Lower leg skin (tissue), 4 donors: ENCODE measurements at places on chromosomes 16 and 17.

DNA sequence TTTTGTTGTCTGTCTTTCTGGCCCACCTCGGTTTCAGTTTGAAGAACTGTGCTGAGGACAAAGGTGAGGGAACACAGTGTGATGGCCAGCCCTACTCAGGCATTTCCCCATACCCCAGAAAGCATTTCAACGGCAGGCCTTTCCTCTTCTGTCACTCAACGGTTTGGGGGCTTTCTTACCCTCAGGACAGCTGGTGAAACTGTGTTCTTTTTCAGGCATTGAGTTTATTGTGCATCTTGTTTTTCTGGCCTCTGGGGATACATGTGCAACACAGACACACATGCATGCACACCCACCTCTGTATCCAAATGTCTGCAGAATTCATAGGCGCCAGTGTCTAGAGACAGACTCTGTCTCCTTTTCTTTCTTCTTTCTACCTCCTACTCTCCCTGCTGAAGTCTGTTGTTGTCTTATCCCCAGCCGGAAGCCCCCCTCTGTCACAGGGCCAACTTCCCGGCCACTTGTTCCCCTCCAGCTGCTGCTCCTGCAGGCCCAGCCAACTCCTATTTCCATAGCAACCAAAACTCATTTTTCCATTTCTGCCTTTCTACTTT is 17.0 kb downstream of the CHD9 start:
- no peak for DNase-seq

GRCh38 chr17:65360961-65361552 is 200.4 kb downstream of the AXIN2 start:
- no peak for DNase-seq

DNA sequence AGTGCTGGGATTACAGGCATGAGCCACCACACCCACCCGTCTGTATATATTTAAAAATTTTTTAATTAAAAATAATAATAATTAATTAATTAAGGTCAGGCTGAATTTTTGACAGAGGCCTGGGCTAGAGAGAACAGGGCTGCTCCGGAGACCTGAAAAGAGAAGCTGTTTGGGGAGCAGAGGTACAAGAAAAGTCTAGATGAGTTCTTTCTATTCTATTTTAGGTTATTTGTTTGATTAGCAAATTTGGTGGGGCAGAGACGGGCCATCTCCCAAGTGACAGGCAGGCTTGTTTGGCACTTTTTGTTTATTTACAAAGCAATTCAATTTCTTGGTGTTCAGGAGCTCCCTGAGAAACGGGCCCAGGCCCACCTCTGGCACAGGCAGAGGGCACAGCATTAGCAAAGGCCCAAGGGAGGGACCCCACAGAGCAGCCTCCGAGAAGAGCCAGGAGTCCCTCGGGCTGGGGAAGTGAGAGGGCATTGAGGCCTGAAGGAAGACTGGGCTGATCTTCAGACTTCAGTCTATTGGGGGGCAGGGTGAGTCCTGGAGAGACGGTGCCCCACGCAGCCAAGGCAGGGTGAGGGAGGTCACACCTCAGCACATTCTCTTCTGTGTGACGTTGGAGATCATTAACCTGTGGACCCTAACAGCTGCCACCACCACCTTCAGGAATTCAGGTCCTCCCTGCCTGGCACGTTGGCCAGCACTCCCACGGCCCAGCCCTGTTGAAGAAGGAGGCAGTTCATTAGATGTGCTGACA is 10.8 kb upstream of the RIPOR1 start:
- DNase-seq = no peak

- no peak for DNase-seq
These were observed 615 bp downstream of the CARMIL2 start for GRCh38 chr16:67645397-67646121.

- peak; percentile 45 for DNase-seq
These were observed 294.9 kb upstream of the FOXF1 start for GRCh38 chr16:86215233-86215978.

DNA sequence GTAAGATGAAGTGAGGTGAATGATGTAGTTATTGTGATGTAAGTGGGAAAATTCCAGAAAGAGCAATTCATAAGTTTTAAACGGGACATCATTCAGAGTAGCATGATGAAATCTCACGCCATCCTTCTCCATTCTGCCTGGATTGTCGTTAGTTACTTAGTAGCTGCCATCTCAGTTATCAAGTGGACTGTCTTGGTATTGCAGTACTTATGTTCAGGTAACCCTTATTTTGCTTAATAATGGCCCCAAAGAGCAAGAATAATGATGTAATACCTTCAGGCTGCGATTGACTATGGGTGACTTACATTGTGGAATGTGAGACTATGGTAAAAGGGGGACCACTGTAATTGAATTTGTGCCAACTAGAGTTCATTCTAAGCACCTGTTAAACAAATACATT is 234.1 kb upstream of the TOM1L1 start:
- no peak for DNase-seq

GRCh38 chr16:29744541-29745101 is 1.2 kb downstream of the C16orf54 start:
- no peak for DNase-seq

GRCh38 chr16:50833929-50834328 is 92.0 kb downstream of the CYLD start:
- no peak for DNase-seq

GRCh38 chr17:10697092-10698081 is at the start of the genes ADPRM and SCO1:
ADPRM (plus strand) TSS chr17:10697594; CDS start chr17:10704927, 7,333 bp downstream.
SCO1 (minus strand) TSS chr17:10697533; CDS start chr17:10697507, 26 bp downstream.
- DNase-seq = peak; percentile 90

- DNase-seq = no peak
These were observed 84.4 kb upstream of the PLCG2 start for GRCh38 chr16:81694494-81695280.

- no peak for DNase-seq
These were observed 54.9 kb upstream of the TANC2 start for GRCh38 chr17:62911114-62911513.

GRCh38 chr16:87133966-87134627 is 183.1 kb downstream of the C16orf95 start:
- DNase-seq = no peak

- no peak for DNase-seq
These were observed 29.7 kb downstream of the BRIP1 start for GRCh38 chr17:61833536-61834193.

DNA sequence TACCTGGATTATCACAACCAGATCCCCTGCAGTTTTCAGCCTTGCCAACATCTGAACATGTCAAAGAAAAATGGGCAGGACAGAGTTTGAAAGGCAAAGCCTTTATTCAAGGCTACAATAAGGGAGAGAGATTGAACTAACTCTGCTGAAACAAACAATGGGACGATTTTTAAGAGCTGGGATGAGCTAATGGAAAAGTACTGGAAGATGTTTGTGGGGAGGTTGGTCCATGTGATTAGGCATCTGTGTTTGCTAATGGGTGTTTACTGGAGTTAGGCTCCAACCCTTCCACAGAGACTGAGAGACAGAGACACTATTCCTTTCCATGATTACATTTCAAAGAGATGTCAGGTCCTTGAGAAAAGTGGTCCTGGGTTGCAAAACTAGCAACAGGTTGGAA is 35.0 kb upstream of the HSBP1 start:
- no peak for DNase-seq

DNA sequence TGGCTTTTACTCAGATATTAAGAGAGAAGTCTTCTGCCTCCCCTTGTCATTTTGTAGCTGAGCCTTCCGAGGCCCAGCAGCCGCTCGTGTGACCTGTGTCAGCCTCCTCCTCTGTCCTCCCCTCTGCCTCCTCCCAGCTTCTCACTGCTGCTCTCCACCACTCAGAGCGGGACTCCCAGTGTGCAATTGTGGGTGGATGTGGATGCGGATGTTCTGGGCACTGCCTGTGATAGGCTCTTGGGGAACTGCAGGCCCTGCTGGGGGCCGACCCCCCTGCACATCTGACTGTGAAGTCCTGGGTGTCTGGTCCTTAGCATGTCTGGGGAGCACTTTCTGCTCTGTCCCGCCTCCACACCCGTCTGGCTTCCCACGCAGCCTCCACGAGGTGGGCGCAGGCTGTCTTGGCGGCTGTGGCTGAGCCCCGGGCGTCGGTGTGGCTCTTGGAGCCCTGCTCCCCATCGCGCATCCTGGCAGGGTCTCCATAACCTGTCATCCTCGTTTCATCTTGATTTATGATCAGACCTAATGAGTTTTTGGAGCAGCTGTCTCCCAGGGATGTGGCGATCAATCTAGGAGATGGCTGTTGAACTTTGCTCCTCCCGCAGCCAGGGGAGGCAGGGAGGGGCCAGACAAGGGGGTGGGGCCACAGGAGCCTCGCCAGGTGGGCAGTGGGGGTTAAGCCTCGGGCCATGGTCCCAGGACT is 28.1 kb downstream of the GRIN2C start:
- DNase-seq = no peak

DNA sequence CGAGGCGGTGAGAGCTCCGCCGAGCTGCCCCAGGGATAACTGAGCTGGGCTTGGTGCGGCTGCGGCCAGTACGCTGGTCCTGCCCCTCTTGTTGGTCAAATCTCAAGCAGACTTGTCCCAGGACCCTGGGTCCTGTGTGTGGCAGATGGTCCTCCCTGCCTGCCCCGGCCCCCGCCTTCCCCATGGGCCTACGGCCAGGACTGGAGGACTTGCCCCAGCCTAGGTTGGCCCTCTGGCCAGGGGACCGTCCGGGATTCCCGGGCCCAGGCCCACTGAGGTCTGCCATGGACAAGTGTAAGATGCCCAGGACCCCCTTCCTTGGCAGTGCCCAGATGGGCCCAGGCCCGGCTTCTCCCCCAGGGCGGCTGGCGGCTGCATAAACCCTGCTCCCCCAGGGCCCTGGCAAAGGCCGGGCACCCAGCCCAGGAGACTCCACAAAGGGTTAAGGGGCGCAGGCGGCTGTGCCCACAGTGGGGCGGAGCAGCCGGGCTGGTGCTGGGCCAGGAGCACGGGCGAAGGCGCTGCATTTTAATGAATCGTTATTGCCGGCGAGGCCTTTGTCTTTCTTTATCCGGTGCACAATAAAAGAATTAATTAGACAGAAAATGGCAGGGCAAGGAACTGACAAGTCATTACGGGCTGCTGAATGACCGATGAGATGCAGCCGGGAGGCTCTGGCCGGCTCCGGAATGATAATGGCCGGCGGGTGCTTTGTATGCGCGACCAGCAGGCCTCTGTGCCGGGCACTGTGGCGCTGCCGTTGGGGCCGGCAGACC is 9.1 kb downstream of the SOX8 start:
- no peak for DNase-seq
